ENCODE measurements at places on chromosomes 1 and 21. TPM values are rescaled to one million over a fixed set of nuclear protein-coding genes. Genes with fewer than 3 reads are reported as not detected.

CNR2 gene
- 0.85 TPM for total RNA-seq

DNA sequence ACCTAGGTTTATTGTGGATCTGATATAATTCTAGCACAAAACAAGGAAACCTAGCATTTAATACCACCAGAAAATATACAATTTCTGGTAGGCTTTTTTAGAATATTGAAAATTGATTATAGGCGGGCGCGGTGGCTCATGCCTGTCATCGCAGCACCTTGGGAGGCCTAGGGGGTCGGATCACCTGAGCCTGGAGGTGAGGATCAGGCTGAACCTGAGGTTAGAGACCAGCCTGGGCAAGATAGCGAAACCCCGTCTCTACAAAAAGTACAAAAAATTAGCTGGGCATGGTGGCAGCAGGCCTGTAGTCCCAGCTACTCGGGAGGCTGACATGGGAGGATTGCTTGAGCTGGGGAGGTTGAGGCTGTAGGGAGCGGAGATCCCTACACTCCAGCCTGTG, 948 bp upstream of the COP1 start:
- H3K27me3 ChIP-seq: no peaks in the 10 kb centered on the region
- peaks cover 28% of the 10 kb centered on the region for H3K4me1 ChIP-seq
- H3K4me3 ChIP-seq: peak overlapping the region; percentile 100
- H3K27ac ChIP-seq: peak overlapping the region; percentile 98
- DNase-seq: no peak
- H3K36me3 ChIP-seq: peaks cover 12% of the 10 kb centered on the region

DNA sequence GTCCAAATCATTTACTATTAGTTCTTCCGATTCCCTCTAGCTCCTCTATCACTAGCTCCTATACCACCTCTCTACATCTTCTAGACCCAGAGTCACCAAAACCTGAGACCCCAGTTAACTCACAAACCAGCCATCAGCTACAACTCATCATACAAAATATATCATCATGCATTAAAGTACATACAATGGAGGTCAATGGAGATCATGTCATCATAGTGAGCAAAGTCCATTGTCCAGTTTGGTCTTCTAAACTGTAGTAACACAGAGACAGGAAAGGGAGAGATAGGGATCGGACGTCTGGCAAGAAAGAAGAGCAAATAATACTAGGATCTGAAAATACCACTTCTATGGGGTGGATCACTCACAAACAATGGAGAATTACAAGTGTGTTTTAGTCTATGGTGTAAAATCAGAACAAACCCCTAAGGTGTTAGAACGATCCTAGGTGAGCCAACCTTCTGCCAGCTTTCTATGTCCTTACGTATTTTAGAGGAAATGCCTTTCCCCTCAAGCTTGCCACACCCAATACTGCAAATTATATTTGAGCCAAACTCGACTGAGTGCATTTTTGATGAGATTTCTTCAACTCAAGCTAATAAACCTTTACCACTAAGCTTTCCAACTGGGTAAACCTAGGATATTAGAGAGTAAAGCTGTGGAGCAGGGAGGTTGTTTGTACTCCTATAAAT, 3.9 kb downstream of the ADIPOR1 start:
- H3K4me3 ChIP-seq: no peak overlapping the region
- H3K4me1 ChIP-seq: peaks cover 40% of the 10 kb centered on the region
- peak overlapping the region; percentile 60 for H3K27ac ChIP-seq
- no peaks in the 10 kb centered on the region for H3K27me3 ChIP-seq
- peaks cover 2% of the 10 kb centered on the region for H3K36me3 ChIP-seq

DNA sequence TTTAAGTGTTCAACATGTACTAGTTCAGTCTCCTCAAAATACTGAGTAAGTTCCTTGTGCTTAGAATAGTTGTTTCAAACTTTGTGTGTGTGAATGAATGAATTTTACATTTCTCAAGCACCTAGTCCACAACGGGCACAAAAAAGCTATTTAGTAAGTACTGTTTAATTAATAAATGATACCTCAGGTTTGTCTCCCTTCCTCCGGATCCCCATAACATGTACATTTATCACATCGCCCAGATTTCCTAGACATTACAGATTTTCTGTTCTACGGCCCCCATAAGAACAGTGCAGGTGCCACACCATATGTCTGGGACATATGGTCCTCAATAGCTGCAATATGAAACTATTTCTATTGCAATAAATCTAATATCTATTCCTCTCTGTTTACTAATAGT, 1.3 kb upstream of the TTF2 start:
- H3K4me3 ChIP-seq: no peak overlapping the region
- DNase-seq: no peak
- H3K36me3 ChIP-seq: no peaks in the 10 kb centered on the region
- no peak overlapping the region for H3K27ac ChIP-seq

DNA sequence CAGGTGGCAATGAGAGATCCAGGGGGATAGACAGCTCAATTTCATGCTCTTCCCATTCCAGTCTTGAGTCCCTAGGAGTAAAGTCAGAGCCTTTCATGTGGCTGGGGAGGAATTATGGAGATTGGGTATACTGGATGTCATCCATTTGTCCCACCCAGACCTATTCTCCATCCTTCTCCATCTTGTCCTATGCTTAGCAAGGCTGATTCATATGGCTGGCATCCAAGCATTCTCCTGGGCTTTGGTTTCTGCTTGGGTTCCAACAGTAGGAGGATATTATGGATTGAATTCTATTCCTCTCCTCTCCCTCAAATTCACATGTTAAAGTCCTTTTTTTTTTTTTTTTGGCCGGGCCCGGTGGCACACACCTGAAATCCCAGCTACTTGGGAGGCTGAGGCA, 3.8 kb upstream of the CDC20 start:
- no peak overlapping the region for H3K4me3 ChIP-seq
- H3K27me3 ChIP-seq: no peaks in the 10 kb centered on the region
- H3K27ac ChIP-seq: no peak overlapping the region
- H3K4me1 ChIP-seq: peaks cover 16% of the 10 kb centered on the region

DNA sequence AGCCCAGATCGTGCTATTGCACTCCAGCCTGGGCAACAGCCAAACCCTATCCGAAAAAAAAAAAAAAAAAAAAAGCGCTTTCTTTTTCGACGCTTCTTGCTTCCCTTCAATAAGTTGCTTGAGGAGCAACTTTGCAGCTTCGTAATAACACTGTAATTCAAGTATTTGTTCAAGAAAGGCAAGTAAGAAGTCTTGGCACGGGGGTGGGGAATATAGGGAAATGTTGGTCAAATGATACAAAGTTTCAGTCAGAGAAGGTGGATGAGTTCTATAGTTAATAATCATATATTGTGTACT, 871 bp upstream of the PSMA5 start:
- H3K4me1 ChIP-seq: peaks cover 21% of the 10 kb centered on the region
- no peak for DNase-seq
- no peaks in the 10 kb centered on the region for H3K27me3 ChIP-seq
- peaks cover 2% of the 10 kb centered on the region for H3K36me3 ChIP-seq
- H3K4me3 ChIP-seq: peak overlapping the region; percentile 95
- H3K27ac ChIP-seq: peak overlapping the region; percentile 96

DNA sequence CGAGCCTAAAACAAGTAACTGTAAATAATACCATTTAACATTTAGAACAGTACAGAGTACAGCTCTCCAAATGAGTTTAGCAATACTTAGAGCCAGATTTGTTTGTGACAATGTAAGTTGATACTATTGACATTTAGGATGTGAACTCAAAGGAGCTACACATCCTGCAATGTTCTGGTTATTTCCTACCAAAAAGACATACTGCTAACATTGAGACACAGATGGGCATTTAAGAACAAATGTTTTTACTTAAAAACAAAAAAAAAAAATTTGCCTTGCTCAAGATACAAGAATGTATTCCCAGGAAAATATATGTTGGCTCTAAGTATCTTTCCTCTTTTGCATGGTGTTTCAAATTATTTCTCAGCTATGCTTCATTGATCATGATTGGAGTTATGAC, 1464.8 kb upstream of the PRMT6 start:
- H3K27me3 ChIP-seq: no peaks in the 10 kb centered on the region
- DNase-seq: no peak
- no peak overlapping the region for H3K27ac ChIP-seq
- no peaks in the 10 kb centered on the region for H3K36me3 ChIP-seq

DNA sequence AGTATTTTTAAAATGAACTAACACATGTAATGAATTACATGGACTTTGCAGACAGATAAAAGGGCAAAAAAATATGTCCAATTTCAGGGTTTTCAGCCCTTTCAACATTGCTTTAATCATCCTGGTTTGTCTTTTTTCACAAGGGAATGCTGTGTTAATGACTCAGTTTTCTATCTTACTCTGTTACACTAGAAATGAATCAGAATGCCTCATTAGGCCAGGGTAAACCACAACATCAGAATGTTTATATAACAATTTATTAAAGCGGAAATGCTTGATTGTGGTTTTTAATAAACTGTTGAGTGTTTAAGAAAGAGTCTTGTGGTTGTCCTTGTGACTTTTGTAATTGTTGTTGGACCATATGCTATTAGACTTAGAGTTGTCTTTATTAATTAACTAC, 13.5 kb downstream of the GORAB start:
- H3K27me3 ChIP-seq: no peaks in the 10 kb centered on the region
- peaks cover 23% of the 10 kb centered on the region for H3K36me3 ChIP-seq
- peaks cover 13% of the 10 kb centered on the region for H3K4me1 ChIP-seq
- no peak for DNase-seq
- H3K4me3 ChIP-seq: no peak overlapping the region

HSD3B2 gene
- not detected for total RNA-seq

DNA sequence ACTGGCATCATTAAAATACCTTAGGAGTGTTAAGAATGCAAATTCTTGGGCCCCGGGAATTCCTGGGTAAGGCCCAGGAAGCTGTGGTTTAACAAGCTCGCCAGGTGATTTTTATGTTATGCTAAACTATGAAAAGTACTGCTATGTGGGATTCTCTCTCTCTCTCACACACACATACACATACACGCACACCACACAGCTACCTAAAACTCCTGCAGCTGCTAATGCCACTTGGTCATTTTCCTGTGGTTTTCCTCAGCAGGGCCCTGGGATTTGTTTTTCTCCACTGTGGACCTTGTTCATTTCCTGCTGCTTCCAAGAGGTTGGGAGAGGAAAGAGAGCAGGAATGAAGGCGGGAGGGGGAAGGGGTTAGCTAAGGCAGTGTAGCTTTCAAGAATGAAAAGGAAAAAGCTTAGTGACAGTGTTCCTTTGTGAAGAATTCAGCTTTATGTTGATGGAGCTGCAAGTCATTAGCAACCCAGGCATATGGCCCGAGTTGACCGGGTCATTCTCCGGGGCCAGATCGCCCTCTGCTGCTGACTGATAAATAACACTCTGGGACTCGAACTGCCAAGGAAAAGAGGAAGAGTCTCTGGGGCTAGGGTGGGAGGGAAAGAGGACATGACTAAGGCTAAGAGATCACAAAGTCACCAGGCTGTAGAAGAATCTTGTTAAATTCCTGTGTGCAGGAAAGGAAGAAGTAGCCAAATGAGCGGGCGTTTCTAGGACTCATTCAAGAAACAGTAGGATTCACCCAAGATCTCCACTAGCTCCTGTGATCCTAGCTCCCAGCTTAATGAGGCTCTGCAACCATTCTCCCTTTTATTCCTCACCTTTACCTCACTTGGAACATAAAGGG, 30.5 kb upstream of the LRIG2 start:
- H3K4me3 ChIP-seq: peak overlapping the region; percentile 61
- DNase-seq: no peak
- peak overlapping the region; percentile 69 for H3K27ac ChIP-seq

GRCh38 chr1:26283279-26283853, 3.5 kb downstream of the SH3BGRL3 start:
- peak overlapping the region; percentile 99 for H3K27ac ChIP-seq
- H3K36me3 ChIP-seq: peaks cover 17% of the 10 kb centered on the region
- peak overlapping the region; percentile 84 for H3K4me3 ChIP-seq
- H3K4me1 ChIP-seq: peaks cover 74% of the 10 kb centered on the region
- no peak for DNase-seq

LDLRAD1 gene
- not detected for total RNA-seq

DNA sequence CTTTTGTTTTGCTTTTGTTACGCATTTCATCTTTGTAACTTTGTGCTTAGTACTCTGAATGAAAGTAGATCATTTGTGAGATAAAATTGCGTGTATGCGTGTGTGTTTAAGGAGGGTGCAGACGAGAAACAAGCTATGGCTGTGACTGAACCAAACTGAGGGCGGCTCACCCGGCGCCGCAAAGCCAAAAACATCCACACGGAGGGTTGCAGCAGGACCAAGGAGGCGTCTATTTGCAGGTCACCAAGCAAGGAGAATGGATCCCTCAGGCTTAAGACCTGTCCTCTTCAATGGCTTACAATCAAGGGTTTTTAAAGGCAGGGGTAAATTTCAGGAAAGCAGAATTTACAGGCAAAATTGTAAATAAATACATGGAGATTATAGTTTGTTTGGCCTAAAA, 12.8 kb downstream of the GCSAML start:
- no peak overlapping the region for H3K27ac ChIP-seq
- peak overlapping the region; percentile 47 for H3K4me3 ChIP-seq
- H3K4me1 ChIP-seq: no peaks in the 10 kb centered on the region
- H3K36me3 ChIP-seq: no peaks in the 10 kb centered on the region
- no peak for DNase-seq

NBPF11 gene
- 21.3 TPM for total RNA-seq

GABRD gene
- 0.17 TPM for total RNA-seq

CXADR gene
- 1.9 TPM for total RNA-seq

DNA sequence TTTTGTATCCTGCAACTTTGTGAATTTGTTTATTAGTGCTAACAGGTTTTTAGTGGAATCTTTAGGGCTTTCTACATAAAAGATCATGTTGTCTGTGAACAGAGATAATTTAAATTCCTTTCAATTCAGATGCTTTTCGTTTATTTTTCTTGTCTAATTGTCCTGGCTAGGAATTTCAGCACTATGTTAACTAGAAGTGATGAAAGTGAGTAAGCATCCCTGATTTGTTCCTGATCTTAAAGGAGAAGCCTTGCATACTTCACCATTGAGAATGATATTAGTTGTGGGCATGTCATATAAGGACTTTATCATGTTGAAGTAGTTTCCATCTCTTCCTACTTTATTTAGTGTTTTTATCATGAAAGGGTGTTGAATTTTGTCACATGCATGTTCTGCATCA, 23.6 kb upstream of the TRIM67 start:
- H3K27ac ChIP-seq: no peak overlapping the region
- H3K4me3 ChIP-seq: no peak overlapping the region
- DNase-seq: no peak
- H3K27me3 ChIP-seq: peaks cover 25% of the 10 kb centered on the region
- peaks cover 4% of the 10 kb centered on the region for H3K36me3 ChIP-seq

DNA sequence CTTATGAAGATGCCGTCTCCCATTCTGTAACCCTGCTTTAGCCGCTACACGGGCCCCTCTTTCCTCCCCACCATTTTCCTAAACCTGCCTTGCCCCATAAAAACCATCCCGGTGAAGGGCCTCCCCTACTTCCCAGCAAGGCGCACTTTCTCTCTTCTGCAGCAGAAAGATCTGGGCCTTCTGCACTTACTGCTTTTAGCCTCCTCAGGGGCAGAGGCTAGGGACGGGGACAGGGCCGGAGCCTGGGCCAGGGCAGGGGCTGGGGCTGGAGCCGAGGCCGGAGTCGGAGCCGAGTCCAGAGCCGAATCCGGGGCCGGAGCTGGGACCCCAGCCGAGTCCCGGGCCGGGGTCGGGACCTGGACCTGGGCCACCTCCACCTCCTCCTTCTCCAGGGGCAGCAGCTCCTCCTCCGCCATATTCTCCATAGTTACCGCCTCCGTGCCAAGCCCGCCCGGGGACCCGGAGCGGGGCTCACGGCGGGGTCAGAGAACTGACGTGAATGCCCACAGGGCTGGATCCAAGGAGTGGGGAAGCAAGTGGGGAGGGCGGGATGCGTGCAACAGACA, 382 bp downstream of the TRMT1L start:
- H3K27ac ChIP-seq: peak overlapping the region; percentile 97
- H3K4me3 ChIP-seq: peak overlapping the region; percentile 98
- peaks cover 12% of the 10 kb centered on the region for H3K36me3 ChIP-seq
- DNase-seq: no peak
- H3K4me1 ChIP-seq: peaks cover 42% of the 10 kb centered on the region
